Stimulated activated CD4-positive, alpha-beta T cell treated with anti-CD3 and anti-CD28 coated beads, TNF-alpha, amount 100 ng/mL, for 24 hours (primary cell): ENCODE measurements at places on chromosomes 3 and 15.

GRCh38 chr15:97761110-97761509 is 199.4 kb upstream of the ARRDC4 start:
- no peak for DNase-seq

GRCh38 chr3:45955017-45955647 is 11.9 kb downstream of the CXCR6 start:
- DNase-seq = no peak

DNA sequence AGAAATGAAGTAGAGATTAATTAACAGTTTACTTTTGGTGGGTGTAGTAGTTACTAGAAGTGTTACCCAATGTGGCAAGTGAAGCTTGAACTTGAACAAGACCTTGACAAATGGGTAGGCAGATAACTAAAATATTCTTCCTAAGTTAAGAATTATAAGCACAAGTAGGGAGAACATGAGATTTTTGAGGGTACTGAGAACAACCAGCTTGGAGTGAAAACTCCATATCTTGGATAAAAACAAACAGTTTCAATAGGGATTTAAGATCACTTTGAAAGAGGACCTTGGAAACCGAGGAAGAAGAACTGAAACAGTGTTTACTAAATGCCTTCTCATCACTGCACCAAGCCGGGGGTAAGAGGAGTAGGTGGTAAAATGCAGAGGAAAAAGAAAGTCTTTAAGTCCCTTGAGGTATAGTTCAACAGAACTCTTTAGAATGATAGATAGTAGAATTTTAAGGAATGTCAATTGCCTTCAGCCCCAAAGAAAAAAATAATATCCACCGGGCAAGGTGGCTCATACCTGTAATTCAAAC is 496.7 kb downstream of the NAALADL2 start:
- DNase-seq = no peak

GRCh38 chr3:18283680-18284079 is 141.5 kb downstream of the SATB1 start:
- no peak for DNase-seq

DNA sequence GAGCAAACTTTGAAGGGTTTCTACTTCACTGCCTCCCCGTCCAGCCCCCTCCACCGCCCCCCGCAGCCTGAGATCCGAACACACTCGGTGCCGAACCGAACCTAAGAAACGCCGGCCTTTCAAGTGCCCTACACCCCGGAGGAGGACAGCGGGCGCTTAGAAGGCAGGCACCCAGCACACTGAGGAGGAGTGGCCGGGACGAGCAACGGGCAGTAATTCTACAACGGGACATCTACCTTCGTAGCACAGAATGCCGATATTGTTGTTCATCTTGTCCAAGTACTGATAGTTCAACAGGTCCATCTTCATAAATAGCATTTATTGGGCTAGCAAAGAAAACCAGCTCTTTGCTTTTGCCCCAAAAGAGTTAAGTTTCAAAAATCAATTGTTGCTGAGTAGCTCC is 513 bp downstream of the VGLL4 start:
- no peak for DNase-seq

GRCh38 chr15:70794596-70795310 is 31.4 kb upstream of the UACA start:
- DNase-seq = no peak

DNA sequence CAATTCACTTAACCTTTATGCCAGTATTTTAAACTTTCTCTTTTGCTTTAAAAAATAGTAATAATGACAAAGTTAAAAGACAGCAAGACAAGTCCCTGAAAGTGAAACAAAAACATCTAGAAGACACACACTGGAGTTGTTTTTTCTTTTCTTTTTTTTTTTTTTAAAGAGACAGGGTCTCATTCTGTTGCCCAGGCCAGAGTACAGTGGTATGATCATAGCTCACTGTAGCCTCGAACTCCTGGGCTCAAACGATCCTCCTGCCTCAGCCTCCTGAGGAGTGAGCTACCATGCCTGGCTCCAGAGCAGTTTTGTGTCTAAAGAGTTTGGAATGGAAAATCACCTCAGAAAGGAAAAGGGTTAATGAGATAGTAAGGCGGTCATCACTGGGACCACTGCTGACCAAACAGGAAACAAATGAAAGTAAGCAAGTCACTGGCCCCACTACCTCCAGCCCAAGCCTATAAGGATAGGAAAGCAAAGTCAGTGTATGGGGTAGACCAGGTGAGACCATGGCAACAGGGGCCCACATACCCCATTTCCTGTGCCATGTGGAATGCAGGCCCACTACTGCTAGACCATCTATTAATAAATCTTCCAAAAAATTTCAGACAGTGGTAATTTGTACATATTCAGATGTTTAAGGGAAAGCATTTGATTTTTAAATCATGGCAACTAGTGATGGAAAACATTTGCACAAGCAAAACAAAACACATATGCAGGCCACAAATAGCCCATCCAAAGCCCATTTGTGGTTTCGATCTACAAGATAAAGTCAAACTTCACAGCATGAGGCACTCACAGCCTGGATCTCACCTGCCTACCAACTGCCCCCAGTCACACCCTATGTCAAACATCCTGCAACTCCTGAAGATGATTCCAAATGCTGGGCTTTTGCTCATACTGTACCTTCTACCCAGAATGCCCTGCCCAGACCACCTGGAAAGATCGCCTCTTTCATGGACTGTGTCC is 62.6 kb downstream of the OSBPL10 start:
- no peak for DNase-seq

- no peak for DNase-seq
Measured at GRCh38 chr3:111947231-111947630, 31.6 kb upstream of the ABHD10 start.

- DNase-seq = no peak
Measured at GRCh38 chr3:141391298-141391990, 23.1 kb downstream of the ZBTB38 start.

GRCh38 chr3:174431717-174432116 is 427.4 kb upstream of the NAALADL2 start:
- DNase-seq = no peak

- DNase-seq = no peak
Measured at GRCh38 chr15:44099671-44100070, 95.4 kb downstream of the FRMD5 start.

DNA sequence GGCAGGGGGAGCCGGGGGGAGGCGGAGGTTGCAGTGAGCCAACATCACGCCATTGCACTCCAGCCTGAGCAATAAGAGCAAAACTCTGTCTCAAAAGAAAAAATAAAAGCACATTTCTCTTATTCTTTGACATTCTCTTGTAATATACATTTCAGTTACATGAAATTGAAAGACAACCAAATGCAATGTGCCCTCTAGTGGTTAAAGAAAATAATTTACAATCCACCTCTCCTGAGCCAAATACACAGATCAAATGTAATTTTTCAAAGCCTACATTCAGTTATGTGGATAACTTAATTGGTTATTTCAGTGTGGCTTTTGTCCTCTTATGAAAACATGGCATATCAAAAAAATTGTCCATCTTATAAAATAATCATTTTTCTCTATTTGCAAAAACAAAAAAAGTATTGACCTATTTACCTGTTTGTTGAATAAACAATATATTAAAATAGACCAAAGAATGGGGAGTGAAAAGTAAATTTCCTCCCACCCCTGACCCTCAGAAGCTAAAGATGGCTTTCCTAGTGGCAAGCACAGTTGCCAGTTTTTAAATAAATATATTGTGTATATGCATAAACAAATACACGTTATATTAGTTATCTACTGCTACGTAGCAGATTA is 14.2 kb upstream of the U2SURP start:
- DNase-seq = no peak

- no peak for DNase-seq
Measured at GRCh38 chr15:63243101-63243500, 34.3 kb upstream of the APH1B start.

DNA sequence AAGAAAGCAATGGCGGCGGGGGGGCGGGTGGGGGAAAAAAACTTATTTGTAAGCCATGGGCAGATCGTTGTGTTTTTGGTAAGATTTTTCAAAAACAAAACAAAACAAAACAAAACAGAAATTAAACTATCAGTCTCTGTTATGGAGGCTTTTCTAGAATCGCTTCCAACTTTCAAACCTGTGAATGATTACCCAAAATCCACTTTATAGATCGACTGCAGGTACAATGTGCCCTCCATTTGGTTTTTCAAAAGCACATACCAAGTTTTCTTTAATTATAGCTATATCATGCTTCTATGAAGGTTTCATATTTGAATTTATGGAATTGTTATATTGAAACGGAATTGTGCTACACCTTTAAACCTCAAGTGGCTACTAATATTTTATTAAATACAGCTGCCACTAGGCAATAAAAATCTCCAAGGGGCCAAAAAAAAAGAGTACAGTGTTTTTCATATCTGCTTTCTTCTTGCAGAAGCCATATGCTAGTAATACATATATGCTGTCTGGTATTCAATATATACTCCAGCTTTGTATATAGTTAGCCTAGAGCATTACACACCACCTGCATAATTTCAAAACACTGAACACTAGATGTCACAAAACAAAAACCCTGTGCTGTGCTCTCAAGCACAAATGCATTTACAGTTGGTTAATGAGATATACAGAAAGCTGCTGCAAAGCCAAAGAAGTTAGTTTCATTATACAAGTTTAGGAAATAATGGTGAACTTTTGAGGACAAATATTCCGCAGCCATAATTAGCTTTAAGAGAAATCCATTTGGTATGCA is 683.8 kb upstream of the NR2F2 start:
- no peak for DNase-seq

DNA sequence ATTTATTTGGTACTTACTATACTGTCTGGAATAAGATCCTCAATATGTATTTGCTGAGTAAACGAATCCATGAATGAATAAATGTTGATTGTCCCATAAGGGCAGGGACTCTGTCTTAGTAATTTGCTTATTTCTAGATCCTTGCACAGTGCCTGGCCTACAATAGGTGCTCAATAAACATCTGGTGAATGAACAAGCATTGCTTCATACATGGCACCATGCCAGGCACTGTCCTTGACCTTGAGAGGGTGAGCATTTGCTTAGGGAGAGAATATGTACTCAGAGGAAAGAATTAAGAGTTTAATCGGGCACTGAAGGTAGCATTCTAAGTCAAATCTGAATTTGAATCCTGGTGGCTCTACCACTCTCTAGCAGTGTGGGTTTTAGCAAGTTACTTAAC is 282.1 kb downstream of the THSD4 start:
- DNase-seq = no peak

- no peak for DNase-seq
Measured at GRCh38 chr3:194184801-194185200, 48.9 kb downstream of the HES1 start.

GRCh38 chr3:177221744-177222143 is 24.5 kb upstream of the TBL1XR1 start:
- no peak for DNase-seq

DNA sequence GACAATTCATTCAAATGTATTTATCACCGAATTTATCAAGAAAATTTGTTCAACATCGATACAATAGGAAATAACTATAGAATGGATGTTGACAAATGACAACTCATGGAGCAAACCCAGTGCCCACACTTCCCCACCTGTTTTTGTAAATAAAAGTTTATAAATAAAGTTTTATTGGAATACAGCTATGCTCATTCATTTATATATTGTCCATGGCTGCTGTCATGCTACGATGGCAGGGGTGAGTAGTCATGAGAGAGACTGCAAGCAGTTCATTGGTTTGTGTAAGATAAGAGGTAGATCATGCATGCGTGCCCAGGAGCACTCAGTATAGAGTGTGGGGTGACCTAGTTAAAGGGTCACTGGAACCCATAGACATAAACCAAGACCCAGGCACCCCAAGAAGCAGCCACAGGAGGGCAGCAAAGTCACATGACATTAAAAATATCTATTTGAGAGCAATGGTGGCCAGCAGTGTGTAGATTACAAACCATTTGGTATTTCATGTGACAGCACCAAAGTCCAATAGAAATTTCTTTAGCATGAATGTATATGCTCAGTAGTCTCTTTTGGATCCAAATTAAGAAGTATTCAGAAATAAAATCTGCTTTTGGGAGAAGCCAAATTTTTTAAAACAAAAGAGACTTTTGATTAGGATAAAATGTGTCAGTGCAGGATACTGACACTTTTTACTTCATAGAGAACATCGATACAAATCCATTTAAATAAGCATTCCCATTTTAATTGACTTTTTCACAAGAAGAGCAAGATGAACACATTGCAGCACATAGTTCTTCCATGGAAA is 794.8 kb downstream of the MCTP2 start:
- no peak for DNase-seq

DNA sequence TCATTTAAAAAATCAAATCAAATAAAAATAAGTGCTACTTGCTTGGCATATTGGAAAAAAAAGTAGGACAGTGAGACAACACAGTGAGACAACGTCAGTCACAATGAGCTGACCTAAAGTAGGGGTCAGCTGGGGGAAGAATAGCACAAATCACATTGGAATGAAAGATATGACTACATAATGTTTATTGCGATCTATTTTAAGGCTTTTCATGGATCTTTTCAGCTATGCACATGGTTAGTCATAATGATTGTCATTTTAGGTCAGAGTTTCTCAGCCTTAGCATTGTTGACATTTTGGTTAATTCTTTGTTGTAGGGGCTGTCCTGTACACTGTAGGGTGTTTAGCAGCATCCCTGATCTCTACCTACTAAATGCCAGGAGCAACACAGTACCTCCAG is 44.5 kb downstream of the CMSS1 start:
- DNase-seq = no peak

DNA sequence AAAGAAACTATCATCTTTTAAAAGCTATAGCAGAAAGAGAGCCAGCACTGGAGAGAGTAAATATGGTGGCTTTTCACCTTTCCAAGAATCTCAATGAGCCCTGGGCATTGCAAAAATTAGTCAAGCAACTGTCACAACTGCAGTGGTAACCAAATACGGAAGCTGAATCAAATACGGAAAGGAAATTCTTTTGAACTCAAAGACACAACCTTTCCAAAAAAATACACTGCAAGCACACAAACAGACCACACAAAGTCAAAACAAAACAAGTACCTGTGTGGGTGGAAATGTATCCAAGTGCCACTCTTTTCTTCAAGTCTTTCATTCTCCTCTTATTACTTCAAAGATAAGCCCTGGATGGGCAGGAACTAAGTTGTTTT is 17.6 kb downstream of the VGLL4 start:
- DNase-seq = no peak

DNA sequence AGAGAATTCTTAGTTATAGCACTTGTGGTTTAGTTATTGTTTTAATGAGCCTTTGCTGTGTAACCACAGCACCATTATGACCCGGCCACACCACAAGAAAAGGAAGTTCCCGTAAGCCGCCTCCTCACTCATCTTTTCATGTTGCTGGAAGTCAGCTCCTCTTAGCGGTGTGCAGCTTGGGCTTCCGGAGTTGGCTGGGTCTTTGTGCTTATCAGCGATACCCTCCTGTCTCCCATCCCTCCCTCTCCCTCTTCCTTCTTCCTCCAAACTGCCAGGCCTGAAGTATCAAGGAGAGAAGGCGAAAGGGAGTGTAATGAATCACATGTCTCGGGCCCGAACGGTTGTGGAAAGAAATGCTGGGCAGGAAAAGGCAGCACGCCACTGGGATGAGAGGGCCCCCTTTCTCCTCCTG is 353.5 kb downstream of the MCTP2 start:
- peak; percentile 53 for DNase-seq
